ENCODE measurements at places on chromosomes 16 and 17. TPM values are rescaled to one million over a fixed set of nuclear protein-coding genes. Genes with fewer than 3 reads are reported as not detected.

Gene MYO1D
- 26.5 TPM for total RNA-seq

Gene RNF222
- not detected for total RNA-seq

Gene CD300H
- not detected for total RNA-seq

Gene FN3K
- total RNA-seq, result 21.2 TPM

DNA sequence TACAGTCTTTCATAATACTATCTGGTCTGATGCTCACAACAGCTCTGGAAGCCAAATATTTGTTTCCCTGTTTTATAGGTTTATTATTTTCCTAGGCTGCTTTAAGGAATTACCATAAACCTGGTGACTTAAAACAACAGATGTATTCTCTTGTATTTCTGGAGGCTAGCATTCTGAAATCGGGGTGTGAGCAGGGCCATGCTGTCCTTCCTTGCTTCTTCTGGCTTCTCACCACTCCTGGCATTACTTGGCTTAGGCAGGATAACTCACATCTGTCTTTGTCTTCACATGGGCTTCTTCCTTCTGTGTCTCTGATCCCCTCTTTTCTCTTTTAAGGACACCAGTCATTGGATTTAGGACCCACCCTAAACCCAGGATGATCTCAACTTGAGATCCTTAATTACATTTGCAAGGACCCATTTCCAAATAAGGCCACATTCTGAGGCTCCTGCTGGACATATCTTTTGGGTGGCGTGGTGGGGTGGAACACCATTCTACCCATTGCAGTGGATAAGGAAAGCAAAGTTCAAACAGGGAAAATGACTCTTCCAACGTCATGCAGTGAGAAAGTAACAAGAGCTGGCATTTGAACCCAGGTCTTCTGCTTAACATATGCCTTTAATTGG lies 39.2 kb upstream of the TBX2 start:
- no peak for DNase-seq

DNA sequence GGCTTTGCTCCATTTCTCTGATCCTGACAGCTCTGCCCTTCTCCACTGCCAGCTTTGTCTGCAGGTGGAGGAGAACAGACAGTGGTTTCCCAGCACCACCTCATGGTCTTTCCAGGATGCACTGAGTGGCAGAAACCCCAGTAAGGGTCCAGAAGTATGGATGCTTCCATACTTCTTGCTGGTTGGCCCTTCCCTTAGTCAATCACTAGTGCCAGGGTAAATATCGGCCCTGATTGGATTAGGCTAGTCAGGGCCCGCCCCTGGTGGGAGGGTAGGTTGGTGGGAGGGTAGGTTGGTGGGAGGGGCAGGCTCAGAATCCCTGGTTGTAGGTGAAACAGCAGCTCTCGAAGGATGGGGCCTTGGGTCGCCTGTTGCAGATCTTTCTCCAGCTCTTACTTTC lies 10.2 kb downstream of the RNF213 start:
- DNase-seq, result peak; percentile 82

- DNase-seq, result no peak
Observed at GRCh38 chr17:19549746-19550623, 16.3 kb downstream of the SLC47A1 start.

Data from WTC11 (cell line).